ENCODE measurements at places on chromosomes 2 and 18.
A peak's percentile ranks its signal among the peaks of the same experiment; 100 is the strongest.

- no peaks in the 10 kb centered on the region for H3K36me3 ChIP-seq
- no peak overlapping the region for H3K4me3 ChIP-seq
- no peak for DNase-seq
- H3K27ac ChIP-seq: no peak overlapping the region
- no peaks in the 10 kb centered on the region for H3K27me3 ChIP-seq
Measured at GRCh38 chr2:49067971-49068370, 86.3 kb downstream of the FSHR start.

DNA sequence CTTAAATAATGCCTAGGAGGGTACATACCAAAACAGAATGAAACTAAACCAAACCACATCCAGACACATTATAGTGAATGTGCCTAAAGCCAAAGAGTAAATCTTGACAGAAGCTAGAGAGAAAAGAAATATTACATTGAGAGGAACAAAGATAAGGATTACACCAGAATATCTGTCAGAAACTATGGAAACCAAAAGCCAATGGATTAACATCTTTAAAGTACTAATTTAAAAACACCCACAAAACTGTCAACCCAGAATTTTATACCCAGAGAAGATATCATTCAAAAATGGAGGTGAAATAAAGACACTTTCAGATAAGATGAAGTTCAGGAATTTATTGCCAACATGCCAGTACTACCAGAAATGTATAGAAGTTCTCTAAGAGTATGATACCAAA, 198.5 kb upstream of the ZEB2 start:
- H3K27ac ChIP-seq: no peak overlapping the region
- no peaks in the 10 kb centered on the region for H3K4me1 ChIP-seq
- no peak for DNase-seq
- H3K27me3 ChIP-seq: peaks cover 4% of the 10 kb centered on the region
- H3K4me3 ChIP-seq: no peak overlapping the region
- H3K36me3 ChIP-seq: peaks cover 5% of the 10 kb centered on the region

- no peak overlapping the region for H3K27ac ChIP-seq
- H3K4me3 ChIP-seq: no peak overlapping the region
- no peak for DNase-seq
- no peaks in the 10 kb centered on the region for H3K27me3 ChIP-seq
- no peaks in the 10 kb centered on the region for H3K36me3 ChIP-seq
Measured at GRCh38 chr2:235654103-235654813, 160.4 kb downstream of the AGAP1 start.

- H3K36me3 ChIP-seq: no peaks in the 10 kb centered on the region
- H3K4me1 ChIP-seq: peaks cover 5% of the 10 kb centered on the region
- H3K27me3 ChIP-seq: peaks cover 18% of the 10 kb centered on the region
Measured at GRCh38 chr18:21914739-21915319, 174.2 kb downstream of the MIB1 start.

DNA sequence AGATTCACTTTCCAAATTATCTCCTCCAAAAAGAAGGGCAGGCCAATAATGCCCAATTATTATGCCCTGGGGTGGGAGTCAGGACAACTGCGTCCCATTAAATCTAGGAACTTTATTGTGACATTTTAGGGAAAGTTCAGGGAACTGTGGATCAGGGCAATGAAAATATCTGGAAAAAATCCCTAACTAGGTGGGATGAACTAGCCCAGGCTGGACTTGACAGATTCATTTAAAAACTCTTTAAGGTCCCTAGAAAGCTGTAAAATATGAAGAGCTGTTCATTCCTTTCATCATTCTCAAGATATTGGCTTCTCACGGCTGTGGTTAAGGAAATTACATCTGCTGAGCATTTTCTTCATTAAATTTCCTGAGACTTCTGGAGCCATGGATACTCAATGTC, 8.2 kb downstream of the CREG2 start:
- H3K27me3 ChIP-seq: peaks cover 30% of the 10 kb centered on the region
- H3K36me3 ChIP-seq: no peaks in the 10 kb centered on the region
- H3K4me3 ChIP-seq: no peak overlapping the region

DNA sequence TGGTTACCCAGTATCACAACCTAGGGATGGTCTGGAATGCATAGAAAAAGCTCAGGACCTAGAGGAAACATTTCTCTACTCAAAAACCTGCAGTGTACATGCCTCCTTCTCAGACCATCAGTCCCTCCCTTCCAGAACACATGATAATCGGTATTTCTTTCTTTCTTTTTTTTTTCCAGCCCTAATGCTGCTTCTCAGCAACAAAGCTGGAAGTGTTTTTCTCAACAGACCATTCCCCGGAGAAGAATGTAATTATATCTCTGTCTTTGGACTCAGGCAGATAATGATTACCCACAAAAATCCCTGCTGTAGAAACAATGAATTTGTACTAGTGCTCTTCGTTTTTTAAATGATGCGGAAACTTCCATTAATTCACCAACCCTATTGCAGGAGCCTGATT, 44.1 kb upstream of the NDUFV2 start:
- H3K36me3 ChIP-seq: no peaks in the 10 kb centered on the region
- peaks cover 8% of the 10 kb centered on the region for H3K4me1 ChIP-seq
- no peak overlapping the region for H3K27ac ChIP-seq
- no peak for DNase-seq
- H3K4me3 ChIP-seq: no peak overlapping the region

DNA sequence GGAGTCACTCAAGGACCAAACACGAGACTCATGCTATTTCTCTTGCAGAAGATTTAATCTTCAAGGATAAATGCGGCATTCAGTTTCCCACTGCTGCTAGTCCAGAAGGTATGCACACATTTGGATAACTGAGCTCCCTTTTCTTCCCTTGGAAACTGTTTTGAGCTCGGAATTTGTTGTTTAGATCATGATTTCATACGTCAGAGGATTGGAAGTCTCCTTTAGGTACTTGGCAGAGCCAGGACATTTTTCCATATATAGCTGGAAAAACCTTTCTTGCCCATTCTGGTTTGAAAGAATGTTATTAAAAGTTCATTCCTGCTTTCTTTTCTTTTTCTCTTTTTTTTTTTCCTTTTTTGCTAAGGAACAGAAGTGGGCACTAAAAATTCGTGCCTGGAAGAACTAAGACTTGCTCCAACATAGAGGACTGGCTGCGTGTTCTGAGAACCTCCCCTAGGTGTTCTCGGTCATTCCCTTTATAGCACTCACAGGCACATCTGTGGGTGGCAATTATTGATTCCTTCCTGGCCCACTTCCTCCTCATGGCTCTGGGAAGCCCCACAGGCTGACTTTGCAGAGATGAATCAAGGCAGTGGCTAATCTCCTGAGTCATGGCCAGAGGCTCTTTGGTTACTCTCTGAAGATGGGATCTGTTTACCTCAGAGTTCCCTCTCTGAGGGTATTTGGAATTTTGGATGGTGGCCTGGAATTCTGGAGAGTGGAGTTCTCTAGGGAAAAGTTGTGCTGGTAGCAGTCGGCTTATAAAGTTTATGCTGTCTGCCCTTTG, 104.8 kb downstream of the PLCL1 start:
- no peaks in the 10 kb centered on the region for H3K36me3 ChIP-seq
- H3K27ac ChIP-seq: no peak overlapping the region
- DNase-seq: no peak

DNA sequence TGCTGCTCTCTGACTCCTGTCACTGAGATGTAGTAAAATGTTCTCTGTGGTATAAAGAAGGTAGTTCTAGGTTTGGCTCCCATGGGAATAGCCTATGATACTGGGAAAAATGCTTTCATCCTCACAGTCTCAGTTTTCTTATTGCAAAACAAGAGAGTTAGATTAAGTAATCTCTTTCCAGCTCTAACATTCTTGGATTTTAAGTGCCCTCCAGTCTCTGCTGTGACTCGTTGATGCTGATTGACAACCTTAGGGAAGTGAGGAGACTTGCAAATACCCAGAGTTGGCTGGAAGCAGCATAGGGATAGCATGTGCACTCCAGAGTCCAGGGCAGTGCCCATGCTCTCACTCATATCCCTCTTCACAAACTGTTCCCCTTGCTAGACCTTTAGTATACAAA, 534.9 kb downstream of the SLC4A3 start:
- no peaks in the 10 kb centered on the region for H3K27me3 ChIP-seq
- H3K4me3 ChIP-seq: no peak overlapping the region
- no peak overlapping the region for H3K27ac ChIP-seq
- DNase-seq: no peak

- H3K27ac ChIP-seq: no peak overlapping the region
- DNase-seq: no peak
- H3K27me3 ChIP-seq: no peaks in the 10 kb centered on the region
- H3K36me3 ChIP-seq: no peaks in the 10 kb centered on the region
- peak overlapping the region; percentile 82 for H3K4me3 ChIP-seq
Measured at GRCh38 chr2:5725794-5726463, 33.7 kb downstream of the SOX11 start.

- no peaks in the 10 kb centered on the region for H3K4me1 ChIP-seq
- H3K4me3 ChIP-seq: no peak overlapping the region
- H3K27ac ChIP-seq: no peak overlapping the region
- H3K36me3 ChIP-seq: no peaks in the 10 kb centered on the region
Measured at GRCh38 chr18:53745224-53745967, 479.1 kb downstream of the MBD2 start.

- peaks cover 8% of the 10 kb centered on the region for H3K4me1 ChIP-seq
- no peaks in the 10 kb centered on the region for H3K36me3 ChIP-seq
- no peak overlapping the region for H3K27ac ChIP-seq
- H3K27me3 ChIP-seq: no peaks in the 10 kb centered on the region
- no peak for DNase-seq
Measured at GRCh38 chr2:105972246-105972645, 221.9 kb downstream of the UXS1 start.

GRCh38 chr2:212538305-212539071, at the start of gene ERBB4:
Gene ERBB4 (minus strand): TSS chr2:212538802. CDS start chr2:212538530, 272 bp downstream.
- H3K4me1 ChIP-seq: peaks cover 14% of the 10 kb centered on the region
- H3K4me3 ChIP-seq: peak within 1 kb of the TSS; percentile 93
- H3K27me3 ChIP-seq: peaks cover 72% of the 10 kb centered on the region
- H3K36me3 ChIP-seq: no peaks in the 10 kb centered on the region

DNA sequence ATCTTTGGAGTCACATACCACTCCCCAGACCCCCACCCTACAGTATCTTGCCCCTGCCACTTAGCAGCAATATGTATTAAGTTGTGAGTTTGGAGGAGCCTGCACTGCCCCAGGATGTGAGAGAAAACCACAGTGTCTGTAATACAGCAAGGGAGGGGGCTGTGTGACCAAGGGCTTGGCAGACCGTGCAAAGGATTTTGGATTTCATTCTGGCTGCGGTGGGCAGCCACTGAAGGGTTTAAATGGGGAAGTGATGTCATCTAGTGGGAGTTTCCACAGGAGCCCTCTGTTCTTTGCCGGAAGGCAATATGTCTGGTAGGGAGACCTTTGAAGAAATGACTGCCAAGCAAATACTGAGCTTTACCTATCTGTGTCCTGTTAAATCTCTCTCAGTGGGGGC, 202.4 kb downstream of the FHOD3 start:
- H3K36me3 ChIP-seq: no peaks in the 10 kb centered on the region
- no peak for DNase-seq
- H3K27ac ChIP-seq: no peak overlapping the region
- H3K4me1 ChIP-seq: no peaks in the 10 kb centered on the region

DNA sequence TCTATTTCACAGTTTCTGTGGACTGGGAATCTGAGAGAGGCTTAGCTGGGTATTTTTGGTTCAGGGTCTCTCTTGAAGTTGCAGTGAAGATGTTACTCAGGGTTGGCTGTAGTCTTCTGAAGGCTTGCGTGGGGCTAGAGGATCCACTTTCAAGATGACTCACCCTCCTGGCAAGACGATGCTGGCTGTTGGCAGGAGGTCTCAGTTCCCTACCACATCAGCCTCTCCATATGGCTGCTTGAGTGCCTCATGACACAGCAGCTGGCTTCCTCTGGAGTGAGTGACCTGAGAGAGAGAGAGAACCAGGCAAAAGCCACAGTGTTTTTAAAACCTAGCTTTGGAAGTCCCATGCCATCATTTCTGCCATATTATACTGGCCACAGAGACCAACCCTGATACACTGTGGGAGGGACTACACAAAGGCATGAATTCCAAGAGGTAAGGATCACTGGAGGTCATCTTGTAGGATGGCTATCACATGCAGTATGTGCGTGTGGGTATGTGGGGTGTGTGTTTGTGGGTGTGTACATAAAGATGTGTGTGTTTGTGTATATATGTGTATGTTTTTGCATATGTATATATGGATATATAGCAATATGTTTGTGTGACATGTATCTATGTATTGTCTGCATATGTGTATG, 25.1 kb downstream of the DNPEP start:
- H3K27me3 ChIP-seq: peaks cover 46% of the 10 kb centered on the region
- no peak overlapping the region for H3K4me3 ChIP-seq
- no peak overlapping the region for H3K27ac ChIP-seq
- H3K36me3 ChIP-seq: peaks cover 4% of the 10 kb centered on the region
- DNase-seq: no peak

GRCh38 chr2:46435796-46436360, 43.5 kb upstream of the TMEM247 start:
- H3K36me3 ChIP-seq: no peaks in the 10 kb centered on the region
- H3K4me1 ChIP-seq: peaks cover 6% of the 10 kb centered on the region
- no peaks in the 10 kb centered on the region for H3K27me3 ChIP-seq
- H3K4me3 ChIP-seq: no peak overlapping the region
- DNase-seq: no peak

DNA sequence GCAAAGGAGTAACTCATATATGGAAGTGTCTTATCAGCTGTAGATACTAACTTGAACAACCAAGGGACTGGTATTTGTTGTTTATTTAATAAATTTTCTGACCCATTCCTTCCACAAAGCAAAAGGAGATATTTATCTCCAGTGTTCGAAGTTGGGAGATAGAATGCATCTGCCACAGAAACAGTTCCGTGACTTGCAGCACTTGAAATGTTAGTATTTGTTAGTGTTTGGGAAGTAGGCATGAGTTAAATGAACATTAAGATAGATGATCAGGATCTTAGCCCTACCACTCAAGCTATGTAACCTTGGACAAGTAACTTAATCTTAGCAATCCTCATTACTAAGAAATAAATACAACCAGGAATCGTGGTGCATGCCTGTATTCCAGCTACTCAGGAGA, 12.1 kb upstream of the SULT1C4 start:
- no peak overlapping the region for H3K27ac ChIP-seq
- H3K4me3 ChIP-seq: no peak overlapping the region
- no peaks in the 10 kb centered on the region for H3K36me3 ChIP-seq
- H3K27me3 ChIP-seq: no peaks in the 10 kb centered on the region
- no peaks in the 10 kb centered on the region for H3K4me1 ChIP-seq

GRCh38 chr2:11998626-11999378, 252.4 kb downstream of the LPIN1 start:
- peaks cover 5% of the 10 kb centered on the region for H3K36me3 ChIP-seq
- H3K4me1 ChIP-seq: no peaks in the 10 kb centered on the region
- H3K27me3 ChIP-seq: no peaks in the 10 kb centered on the region
- H3K4me3 ChIP-seq: no peak overlapping the region
- no peak overlapping the region for H3K27ac ChIP-seq

- no peaks in the 10 kb centered on the region for H3K36me3 ChIP-seq
- DNase-seq: no peak
- no peaks in the 10 kb centered on the region for H3K27me3 ChIP-seq
- no peak overlapping the region for H3K27ac ChIP-seq
Measured at GRCh38 chr2:145875016-145875415, 1355.1 kb upstream of the ZEB2 start.

GRCh38 chr2:46829231-46829995, 86.2 kb downstream of the MCFD2 start:
- no peak for DNase-seq
- H3K4me3 ChIP-seq: no peak overlapping the region
- peaks cover 5% of the 10 kb centered on the region for H3K4me1 ChIP-seq
- peaks cover 4% of the 10 kb centered on the region for H3K27me3 ChIP-seq
- H3K27ac ChIP-seq: no peak overlapping the region
- no peaks in the 10 kb centered on the region for H3K36me3 ChIP-seq
